ENCODE measurements at places on chromosomes 2 and 18. TPM values are rescaled to one million over a fixed set of nuclear protein-coding genes. Genes with fewer than 3 reads are reported as not detected.

The DOK1 gene
- 14.7 TPM for total RNA-seq

The NOL4 gene
- total RNA-seq, result 0.29 TPM

The LYPD6B gene
- 0.10 TPM for total RNA-seq

The NXPH2 gene
- total RNA-seq, result not detected

The TET3 gene
- total RNA-seq, result 11.4 TPM

The NAT8 gene
- total RNA-seq, result not detected

The SULT6B1 gene
- total RNA-seq, result not detected

The TBC1D8 gene
- total RNA-seq, result 90.2 TPM

The HOXD12 gene
- total RNA-seq, result not detected

The CLEC4F gene
- total RNA-seq, result not detected

The DSC3 gene
- 0.33 TPM for total RNA-seq

The DSG4 gene
- total RNA-seq, result not detected

The KYNU gene
- not detected for total RNA-seq

The MAPK4 gene
- not detected for total RNA-seq

The SERPINB13 gene
- total RNA-seq, result not detected

The SETBP1 gene
- 9.3 TPM for total RNA-seq

The ATL2 gene
- 63.2 TPM for total RNA-seq

The MYO5B gene
- total RNA-seq, result 0.65 TPM

The ACMSD gene
- not detected for total RNA-seq

The KCNS3 gene
- total RNA-seq, result 0.65 TPM

The UGT1A10 gene
- total RNA-seq, result not detected

The RAB27B gene
- total RNA-seq, result 0.10 TPM

The DNAH7 gene
- total RNA-seq, result under 0.01 TPM

The ACVR2A gene
- 10.1 TPM for total RNA-seq

The SCTR gene
- not detected for total RNA-seq

The KCNG2 gene
- total RNA-seq, result not detected

The RAB17 gene
- 9.5 TPM for total RNA-seq

The CCDC68 gene
- 1.6 TPM for total RNA-seq

The UGT1A3 gene
- not detected for total RNA-seq

The MATN3 gene
- total RNA-seq, result 1.4 TPM

The FSIP2 gene
- total RNA-seq, result 0.33 TPM

The HIBCH gene
- total RNA-seq, result 14.2 TPM

The EDAR gene
- not detected for total RNA-seq

The GALNT14 gene
- total RNA-seq, result not detected

The GCA gene
- 7.8 TPM for total RNA-seq

The TMEM163 gene
- total RNA-seq, result 0.67 TPM

The SCN9A gene
- total RNA-seq, result 0.96 TPM

The ATOH8 gene
- 13.2 TPM for total RNA-seq

The RGPD5 gene
- total RNA-seq, result 47.7 TPM

The IRS1 gene
- 0.38 TPM for total RNA-seq

The TFCP2L1 gene
- total RNA-seq, result not detected

The SP5 gene
- total RNA-seq, result under 0.01 TPM

The MPP4 gene
- 17.1 TPM for total RNA-seq
